Islet precursor cell (in vitro differentiated cells): ENCODE measurements at places on chromosomes 4 and X.

DNA sequence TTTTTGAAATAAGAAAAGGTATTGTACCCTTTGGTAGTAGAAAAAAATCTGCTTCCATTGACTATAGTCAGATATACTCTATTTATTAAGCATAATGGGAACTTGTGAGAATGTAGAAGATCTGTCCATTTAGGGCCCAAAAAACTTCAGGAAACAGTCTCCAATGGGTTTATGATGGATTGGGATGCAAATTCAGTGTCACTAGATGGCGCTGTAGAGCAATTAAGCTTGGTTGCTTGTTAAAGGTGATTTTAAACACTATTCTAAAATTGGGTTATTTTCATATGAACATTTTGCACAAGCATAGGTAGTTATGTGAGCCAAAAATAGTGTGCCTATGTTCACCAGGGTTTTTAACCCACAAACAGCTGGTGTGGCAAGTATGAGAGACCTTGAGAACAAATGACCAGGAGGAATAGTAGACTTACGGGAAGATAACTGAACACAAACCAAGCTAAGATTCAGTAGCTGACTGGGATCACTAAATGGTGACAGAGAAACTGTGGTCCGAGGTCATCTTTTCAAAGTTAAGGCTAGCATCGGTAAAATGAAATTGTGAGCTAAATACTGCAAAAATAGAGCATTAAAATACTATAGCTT lies 80.3 kb upstream of the LSM6 start:
- no peak for DNase-seq

GRCh38 chrX:151765026-151765425 lies 30.5 kb downstream of the CNGA2 start:
- peak; percentile 12 for DNase-seq

- DNase-seq = no peak
Observed at GRCh38 chrX:133550665-133551485, 135.6 kb upstream of the GPC4 start.

GRCh38 chr4:66777097-66777496 lies 768.2 kb downstream of the CENPC start:
- DNase-seq = no peak

- DNase-seq = no peak
Observed at GRCh38 chr4:153318696-153319320, 25.7 kb upstream of the MND1 start.

- DNase-seq = no peak
Observed at GRCh38 chrX:152872522-152872921, 25.3 kb upstream of the ZNF185 start.

DNA sequence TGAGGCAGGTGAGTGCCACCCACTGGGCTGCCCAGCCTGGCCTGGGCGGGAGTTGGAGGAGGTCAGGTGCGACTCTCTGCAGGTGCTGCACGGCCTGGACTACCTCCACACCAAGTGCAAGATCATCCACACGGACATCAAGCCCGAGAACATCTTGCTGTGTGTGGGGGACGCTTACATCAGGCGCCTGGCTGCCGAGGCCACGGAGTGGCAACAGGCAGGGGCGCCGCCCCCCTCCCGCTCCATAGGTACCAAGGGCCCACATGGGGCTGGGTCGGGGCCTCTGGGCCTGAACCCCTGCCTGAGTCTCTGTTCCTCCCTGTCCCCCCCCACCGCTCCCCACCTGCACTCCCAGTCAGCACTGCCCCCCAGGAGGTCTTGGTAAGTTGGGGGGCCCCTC lies 2.0 kb downstream of the SRPK3 start:
- DNase-seq = no peak

DNA sequence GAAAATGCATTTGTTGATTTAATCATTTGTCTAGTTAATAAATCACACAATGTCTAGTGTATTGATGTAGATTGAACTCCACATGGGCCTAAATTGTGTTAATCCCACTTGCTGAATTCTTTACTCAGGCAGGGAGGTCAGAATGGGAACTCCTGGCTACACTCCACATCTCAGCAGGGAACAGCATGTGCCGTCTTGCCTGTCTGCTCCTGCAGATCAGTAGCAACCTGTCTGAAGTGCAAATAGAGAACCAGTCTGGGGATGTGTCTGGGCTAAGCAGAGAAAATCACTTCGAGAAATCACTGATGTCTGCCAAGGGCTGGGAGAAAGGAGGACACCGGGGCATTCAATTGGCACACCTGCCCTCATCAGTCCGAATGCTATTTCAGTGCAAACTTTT lies 16.5 kb upstream of the MXRA5 start:
- DNase-seq = no peak

DNA sequence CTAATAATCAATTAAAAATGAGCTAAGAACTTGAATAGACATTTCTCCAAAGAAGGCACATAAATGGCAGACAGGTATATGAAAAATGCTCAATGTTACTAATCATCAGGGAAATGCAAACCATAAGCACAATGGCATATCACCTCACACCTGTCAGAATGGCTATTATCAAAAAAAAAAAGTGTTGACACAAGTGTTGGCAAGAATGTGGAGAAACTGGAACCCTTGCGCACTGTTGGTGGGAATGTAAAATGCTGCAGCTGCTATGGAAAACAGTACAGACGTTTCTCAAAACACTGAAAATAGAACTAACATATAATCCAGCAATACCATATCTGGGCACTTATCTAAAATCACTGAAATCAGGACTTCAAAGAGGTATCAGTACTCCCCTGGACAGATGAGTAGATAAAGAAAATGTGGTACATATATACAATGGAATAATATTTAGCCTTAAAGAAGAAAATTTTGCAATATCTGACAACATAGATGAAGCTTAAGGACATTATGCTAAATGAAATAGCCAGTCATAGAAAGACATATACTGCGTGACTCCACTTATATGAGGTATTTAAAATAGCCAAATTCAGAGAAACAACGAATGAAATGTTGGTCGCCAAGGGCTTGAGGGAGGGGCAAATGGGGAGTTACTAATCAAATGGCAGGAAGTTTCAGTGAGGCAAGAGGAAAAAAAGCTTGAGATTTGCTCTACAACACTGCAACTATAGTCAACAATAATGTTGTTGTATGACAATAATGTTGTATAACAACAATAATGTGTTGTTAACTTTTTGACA lies 175.5 kb downstream of the WDFY3 start:
- no peak for DNase-seq

DNA sequence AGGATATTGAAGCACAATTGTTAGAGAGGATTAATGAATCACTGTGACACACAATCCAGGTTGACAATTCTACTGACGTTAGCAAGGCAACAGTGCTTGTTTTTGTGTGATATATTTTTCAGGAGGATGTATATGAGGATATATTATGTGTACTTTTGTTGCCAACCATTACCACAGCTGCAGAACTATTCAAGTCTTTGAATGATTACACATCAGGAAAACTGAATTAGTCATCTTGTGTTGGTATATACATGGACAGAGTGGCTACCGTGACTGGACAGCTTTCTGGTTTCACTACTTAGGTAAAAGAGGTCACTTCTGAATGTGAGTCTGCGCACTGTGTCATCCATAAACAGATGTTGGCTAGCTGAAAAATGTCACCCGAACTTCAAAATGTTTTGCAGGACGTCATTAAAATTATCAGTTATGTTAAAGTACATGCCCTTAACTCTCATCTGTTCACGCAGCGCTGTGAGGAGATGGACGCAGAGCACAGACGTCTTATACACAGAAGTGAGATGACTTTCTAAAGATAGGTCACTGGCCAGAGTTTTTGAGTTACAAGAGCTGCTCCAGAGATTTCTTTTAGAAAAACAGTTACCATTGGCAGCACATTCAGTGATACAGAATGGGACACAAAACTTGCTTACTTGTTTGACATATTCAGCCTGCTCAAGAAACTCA lies 69.0 kb downstream of the MRPL1 start:
- DNase-seq = no peak

GRCh38 chr4:88268913-88269312 lies 15.4 kb downstream of the PPM1K start:
- no peak for DNase-seq

DNA sequence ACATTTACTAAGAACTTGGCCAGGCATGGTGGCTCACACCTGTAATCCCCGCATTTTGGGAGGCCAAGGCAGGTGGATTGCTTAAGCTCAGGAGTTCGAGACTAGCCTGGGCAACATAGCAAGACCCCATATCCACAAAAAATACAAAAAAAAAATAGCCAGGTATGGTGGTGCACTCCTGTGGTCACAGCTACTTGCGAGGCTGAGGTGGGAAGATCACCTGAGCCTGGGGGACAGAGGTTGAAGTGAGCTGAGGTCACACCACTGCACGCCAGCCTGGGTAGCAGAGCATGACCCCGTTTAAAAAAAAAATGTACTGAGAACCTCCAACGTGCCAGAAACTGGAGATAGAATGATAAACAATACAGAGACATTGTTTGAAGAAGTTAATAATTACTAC lies 8.0 kb downstream of the OPRPN start:
- no peak for DNase-seq

DNA sequence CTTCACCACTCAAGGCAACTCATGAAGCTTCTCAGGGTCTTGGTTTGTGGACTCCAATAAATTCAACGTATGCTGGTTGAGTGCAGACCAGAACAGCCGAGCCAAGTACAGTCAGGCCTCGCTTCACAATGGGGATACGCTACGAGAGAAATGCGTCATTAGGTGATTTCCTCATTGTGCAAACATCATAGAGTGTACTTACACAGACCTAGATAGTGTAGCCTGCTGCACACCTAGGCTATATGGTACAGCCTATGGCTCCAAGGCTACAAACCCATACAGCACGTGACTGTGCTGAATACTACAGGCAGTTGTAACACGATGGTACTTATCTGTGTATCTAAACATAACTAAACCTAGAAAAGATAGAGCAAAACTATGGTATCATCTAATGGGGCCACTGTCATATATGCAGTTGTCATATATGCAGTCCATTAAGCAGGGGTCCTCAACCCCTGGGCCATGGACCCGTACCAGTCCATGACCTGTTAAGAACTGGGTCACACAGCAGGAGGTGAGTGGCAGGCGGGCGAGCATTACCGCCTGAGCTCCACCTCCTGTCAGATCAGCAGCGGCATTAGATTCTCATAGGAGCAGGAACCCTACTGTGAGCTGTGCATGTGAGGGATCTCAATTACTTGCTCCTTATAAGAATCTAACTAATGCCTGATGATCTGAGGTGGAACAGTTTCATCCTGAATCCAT lies 31.5 kb downstream of the RTL5 start:
- DNase-seq = no peak

GRCh38 chr4:37599092-37599790 lies 86.9 kb downstream of the RELL1 start:
- DNase-seq = no peak

- DNase-seq = no peak
Observed at GRCh38 chrX:77447653-77448569, 722 bp downstream of the FGF16 start.

DNA sequence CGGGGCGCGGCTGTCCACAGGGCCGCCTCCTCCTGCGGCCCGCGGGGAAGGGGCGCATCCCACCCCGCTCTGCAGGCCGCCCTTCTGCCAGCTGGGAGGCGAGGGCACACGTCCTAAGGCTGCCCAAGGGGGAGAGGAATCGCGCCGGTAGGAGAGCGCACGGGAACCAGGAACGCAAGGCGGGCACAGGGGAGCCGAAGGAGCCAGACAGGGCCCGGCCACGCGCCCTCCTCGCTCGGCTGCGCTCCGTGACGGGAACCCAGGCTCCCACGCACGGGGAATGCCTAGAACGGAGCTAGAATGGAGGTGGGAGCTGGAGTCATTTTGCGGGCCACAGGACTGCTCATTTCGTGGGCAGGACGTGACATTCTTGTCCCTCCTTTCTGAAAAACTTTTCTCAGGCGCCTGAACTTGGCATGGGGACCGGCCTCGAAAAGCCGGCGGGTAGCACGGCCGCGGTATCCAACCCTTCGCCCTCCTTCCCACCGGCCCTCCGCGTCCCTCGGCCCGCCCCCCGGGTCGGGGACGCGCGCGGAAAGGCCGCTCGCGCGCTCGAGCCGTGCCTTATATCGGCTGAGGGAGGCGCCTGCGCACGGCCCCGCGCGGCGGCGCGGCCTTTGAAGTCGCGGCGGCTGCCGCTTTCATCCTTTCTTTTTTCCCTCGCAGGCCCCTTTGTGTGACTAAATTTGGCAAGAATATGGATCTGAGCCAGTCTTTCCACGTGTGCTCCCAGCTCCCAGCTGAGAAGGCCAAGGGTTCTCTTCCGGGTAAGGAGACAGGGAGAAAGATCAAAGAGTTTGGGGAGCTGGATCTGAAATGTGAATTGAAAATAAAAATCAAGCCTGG lies 4.2 kb upstream of the LEF1 start:
- peak; percentile 82 for DNase-seq

DNA sequence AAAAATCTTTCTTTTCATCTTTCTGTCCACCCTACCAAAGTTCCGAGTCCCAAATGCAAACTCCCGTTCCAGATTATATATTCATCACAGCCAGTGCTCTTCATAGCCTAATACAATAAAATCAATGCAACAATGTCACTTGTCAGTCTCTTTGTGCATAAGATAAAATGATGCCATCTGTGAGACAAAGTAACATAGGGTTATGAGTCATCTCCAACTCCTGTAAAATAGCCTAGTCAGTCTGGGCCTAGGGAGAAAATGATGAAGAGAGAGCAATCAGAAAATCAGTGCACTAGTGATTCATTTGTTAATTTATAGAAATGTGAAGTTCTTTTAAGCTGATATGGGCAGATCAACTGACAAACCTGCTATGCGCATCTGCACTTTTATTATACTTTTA lies 689.1 kb upstream of the DIAPH2 start:
- DNase-seq = no peak

GRCh38 chr4:178198691-178199090 lies 756.5 kb upstream of the AGA start:
- DNase-seq = no peak

- DNase-seq = no peak
Observed at GRCh38 chrX:136752346-136752745, 28.4 kb downstream of the ARHGEF6 start.

DNA sequence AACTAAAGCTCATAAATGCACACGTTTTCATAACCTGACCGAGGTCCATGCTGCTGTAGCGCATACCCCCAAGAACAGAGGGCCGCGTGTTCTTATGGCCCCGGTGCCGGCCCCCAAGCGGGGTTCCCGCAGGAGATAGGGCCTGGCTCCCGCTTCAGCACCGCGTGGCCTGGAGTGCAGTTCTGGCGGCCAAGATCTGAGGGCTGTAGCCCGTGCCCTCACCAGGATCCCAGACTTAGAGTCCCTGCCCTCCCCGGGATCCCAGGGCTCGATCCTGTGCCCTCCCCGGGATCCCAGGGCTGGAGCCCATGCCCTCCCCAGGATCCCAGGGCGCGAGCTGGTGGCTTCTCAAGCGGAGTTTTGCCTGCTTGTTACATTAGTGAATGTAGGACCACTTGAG lies 1.0 kb upstream of the GRPEL1 start:
- no peak for DNase-seq

DNA sequence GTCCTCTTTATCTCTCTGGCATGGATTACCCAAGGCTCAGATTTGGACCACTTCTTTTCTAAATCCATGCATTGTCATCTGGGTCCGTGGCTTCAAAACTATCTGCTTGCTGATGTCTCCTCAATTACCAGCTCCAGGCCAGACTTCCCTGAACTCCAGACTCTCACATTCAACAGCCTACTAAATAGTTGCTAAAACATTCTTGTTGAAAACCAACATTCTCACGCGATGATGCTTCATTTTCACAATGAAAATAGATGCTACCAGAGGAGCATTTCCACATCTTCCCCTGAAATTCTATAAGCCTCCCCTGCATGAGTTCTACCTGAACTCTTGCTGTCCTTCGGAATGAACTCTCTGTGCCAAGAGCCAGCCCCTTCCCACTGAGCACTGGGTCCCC lies 5.2 kb upstream of the TLR6 start:
- DNase-seq = no peak

GRCh38 chr4:95549246-95550114 lies 707 bp upstream of the UNC5C start:
- DNase-seq = no peak

- DNase-seq = no peak
Observed at GRCh38 chr4:40515037-40515397, 114.6 kb downstream of the RBM47 start.
